Activated T-cell treated with anti-CD3 and anti-CD28 coated beads, Interleukin-2, amount 50 U/mL, for 72 hours (primary cell): ENCODE measurements at places on chromosomes 12 and 14. TPM values are rescaled to one million over a fixed set of nuclear protein-coding genes. Genes with fewer than 3 reads are reported as not detected.
A peak's percentile ranks its signal among the peaks of the same experiment; 100 is the strongest.

- DNase-seq = no peak
- no peaks in the 10 kb centered on the region for H3K4me1 ChIP-seq
- H3K27ac ChIP-seq = no peak overlapping the region
- no peaks in the 10 kb centered on the region for H3K27me3 ChIP-seq
- H3K36me3 ChIP-seq = no peaks in the 10 kb centered on the region
These were observed 16.1 kb upstream of the PLEKHG6 start for GRCh38 chr12:6294156-6295093.

GRCh38 chr14:24080888-24081738 is 9.8 kb downstream of the CPNE6 start:
- peak; percentile 79 for DNase-seq
- H3K4me3 ChIP-seq = peak overlapping the region; percentile 83
- no peaks in the 10 kb centered on the region for H3K27me3 ChIP-seq
- peaks cover 25% of the 10 kb centered on the region for H3K4me1 ChIP-seq

DNA sequence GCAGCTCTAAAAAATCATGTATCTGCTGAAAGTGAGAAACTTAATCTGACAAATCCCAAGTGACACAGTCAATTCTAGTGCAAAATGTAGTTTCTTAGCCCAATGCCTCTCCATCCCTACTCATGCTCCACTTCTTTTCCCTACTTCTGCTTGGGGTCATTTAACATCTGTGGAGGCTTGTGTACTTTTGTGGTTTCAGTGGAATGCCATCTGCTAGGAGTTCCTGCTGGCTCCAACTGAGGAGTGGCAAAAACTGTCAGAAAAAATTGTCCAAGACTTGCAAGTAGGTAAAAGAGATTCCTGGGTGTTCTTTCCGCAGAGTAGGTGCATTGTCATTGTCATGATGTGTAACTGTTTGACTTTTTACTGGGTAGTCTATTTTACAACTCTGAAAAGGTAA is 12.5 kb upstream of the AVPR1A start:
- H3K27ac ChIP-seq = no peak overlapping the region
- no peaks in the 10 kb centered on the region for H3K4me1 ChIP-seq
- H3K27me3 ChIP-seq = no peaks in the 10 kb centered on the region
- H3K4me3 ChIP-seq = no peak overlapping the region
- H3K36me3 ChIP-seq = no peaks in the 10 kb centered on the region
- DNase-seq = no peak

DCTN2 gene
- total RNA-seq = 99.0 TPM

INHBC gene
- not detected for total RNA-seq
